ENCODE measurements at places on chromosomes 7 and 10.

- DNase-seq: no peak
Measured at GRCh38 chr7:18320971-18321567, 174.5 kb upstream of the HDAC9 start.

- DNase-seq: no peak
Measured at GRCh38 chr10:69186524-69186923, 6.5 kb downstream of the SUPV3L1 start.

GRCh38 chr10:33267708-33268107, 66.8 kb downstream of the NRP1 start:
- no peak for DNase-seq

GRCh38 chr7:43905956-43906330, 453 bp downstream of the URGCP start:
- peak; percentile 83 for DNase-seq

GRCh38 chr7:116465125-116465524, 34.4 kb upstream of the CAV2 start:
- no peak for DNase-seq

DNA sequence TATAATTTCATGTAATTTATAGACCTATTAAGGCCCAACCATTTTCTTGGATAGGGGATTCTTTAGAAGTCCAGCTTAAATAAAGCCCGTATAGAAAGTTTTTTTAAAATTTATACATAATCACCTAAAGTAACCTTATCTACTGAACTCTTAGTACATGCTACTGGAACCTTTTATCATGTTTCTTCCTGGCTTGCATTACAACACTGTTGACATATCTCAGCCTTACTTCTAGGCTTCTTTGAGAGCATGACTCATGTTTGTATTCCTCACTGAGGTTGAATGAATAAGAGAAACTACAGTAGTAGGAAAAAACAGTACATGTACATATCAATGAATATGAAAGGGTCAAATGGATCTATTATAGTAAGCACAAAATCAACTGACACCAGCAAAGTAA, 8.2 kb upstream of the MAGI2 start:
- DNase-seq: no peak

DNA sequence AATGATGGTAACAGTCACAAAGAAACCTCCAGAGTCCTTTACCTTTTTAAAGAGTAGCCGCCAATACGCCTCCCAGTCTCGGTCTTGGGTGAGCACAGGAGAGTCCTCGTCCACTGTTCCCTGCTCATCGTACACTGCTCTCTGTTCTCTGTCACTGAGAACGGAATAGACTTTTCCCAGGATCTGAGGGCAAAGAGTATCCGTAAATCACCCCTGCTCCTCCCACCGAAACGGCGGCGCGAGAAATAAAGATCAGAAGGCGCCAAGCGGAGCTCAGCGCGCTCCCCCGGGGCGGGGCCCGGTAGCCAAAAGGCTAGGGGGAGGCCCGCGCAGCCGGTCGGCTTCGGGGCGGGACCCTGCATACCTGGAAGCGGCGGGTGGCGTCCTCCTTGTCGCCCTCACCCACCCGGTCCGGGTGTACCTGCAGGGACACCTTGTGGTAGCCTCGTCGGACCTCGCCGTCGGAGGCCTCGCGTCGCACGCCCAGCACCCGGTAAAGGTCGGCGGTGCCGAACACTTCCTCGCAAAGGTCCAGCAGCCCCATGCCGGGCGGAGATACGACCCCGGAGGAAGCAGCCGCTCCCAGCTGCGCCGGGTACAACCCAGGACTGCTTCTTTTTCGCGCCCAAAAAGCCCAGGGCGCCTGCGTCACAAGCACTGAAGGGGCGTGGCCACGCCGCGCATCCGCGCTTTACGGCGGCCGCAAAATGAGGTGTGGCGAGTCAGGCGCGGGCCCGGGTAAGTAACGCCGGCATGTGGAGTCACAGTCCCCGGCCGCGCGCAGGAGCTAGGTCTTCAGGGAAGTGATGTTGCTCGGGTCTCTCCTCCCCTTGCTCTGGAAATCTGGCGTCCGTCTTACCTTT, at the start of gene DNAJC9:
Gene DNAJC9 (minus strand): TSS at position 610 of the 863 bp plus-strand sequence. CDS start 66 bp downstream, at position 544.
- DNase-seq: peak; percentile 99

DNA sequence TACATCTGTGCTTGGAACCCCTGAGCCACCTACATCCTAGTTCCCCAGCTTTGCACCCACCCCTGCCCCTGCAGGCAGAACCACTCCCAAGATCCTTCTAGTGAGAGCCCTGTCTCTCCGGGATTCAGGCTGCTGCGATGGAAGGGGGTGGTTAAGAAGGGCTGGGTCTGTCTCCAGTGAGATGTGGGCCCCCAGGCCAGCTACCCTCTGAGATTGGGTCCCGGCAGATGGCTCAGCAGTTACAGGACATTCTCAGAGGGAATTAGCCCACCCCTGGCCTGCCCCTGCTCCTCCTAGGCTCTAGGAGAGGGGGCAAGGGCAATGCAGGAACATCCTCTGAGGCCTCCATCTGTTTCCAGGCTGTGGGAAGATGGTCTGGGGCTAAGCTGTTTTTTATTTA, 27.7 kb downstream of the SLC29A3 start:
- DNase-seq: no peak

GRCh38 chr10:71363936-71364335, 32.8 kb upstream of the CDH23 start:
- peak; percentile 28 for DNase-seq

DNA sequence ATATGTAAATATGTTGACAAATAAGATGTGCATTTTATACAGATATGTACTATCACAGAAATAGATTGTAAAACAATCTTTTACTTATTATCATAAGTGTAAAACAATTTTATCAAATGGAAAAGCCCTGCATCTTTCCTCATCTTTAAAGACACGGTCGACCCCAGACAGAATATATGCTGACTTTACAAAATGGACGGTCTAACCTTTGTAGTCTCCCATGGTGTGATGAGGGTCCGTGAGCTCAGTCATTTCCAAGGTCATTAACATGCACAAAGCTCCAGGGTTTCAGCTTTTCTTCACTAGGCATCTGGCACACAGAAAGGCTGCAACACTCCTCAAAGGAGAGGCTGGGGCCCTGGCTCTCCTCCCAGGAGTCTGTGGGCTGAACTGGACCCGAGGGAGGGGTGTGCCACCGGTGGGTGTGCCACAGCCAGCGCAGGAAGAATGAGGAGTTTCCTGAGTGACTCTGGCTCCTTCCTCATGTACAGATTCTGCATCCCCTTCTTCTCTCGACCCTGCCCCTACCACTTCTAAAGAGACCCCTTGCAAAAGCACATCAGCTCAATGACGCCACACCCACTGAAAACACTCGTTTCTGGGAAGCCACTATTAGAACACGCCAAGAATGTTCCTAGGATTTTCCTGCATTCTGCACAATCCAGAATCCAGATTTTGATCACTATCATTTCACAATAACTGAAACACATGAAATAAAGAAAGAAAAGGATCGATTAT, 26.2 kb upstream of the ABLIM1 start:
- DNase-seq: no peak

DNA sequence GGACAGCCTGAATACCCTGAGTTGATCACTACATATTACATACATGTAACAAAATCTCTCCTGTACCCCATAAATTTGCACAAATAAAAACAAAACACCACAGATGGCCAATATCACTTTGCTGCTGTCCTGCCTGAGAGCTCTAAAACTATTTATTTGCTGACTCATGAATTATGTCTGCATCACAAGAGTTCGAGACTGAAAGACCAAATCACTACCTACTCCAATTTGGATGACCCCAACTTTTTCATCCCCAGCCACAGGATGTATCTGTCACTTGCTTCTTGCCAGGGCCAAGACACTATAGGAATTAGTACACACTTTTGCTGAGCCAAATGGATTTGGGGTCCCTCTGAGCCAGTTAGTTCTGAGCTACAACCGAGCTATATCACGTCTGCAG, 409.7 kb upstream of the NFE2L3 start:
- no peak for DNase-seq

DNA sequence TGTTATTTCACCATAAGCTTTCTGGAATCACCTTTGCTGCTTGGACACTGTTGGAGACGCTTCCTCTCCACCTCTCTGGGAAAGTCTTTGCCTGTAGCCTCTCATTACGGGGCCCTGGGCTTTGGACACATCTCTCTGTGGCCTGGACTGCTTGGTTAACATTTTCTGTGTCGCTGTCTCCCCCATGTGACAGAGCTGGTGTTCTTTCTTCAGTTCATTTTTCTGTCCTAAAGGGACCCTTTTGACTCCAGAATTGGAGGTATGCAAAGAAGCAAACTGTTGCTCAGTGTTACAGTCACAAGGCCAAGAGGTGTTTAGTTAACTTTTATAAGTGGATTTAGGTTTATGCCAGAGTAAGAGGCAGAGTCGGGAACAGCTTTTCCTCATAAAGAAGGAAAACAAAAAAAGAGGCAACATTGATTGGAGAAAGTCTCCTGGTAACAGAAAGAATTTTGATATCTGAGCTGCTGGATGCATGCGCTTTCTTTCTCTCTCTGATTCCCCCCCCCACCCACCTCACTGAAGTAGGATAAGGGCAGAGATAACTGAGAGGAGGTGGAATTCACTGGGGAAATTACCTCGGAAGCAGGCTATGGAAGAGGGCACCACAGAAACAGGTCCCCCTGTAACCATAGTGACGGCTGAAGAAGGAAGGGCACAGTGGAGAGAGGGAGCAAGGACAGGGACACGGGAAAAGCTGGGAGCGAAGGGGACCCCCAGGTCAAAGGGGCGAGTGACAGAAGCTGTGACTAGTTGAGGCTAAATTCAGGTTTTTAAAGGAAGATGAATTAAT, 57.8 kb downstream of the LGI1 start:
- no peak for DNase-seq

DNA sequence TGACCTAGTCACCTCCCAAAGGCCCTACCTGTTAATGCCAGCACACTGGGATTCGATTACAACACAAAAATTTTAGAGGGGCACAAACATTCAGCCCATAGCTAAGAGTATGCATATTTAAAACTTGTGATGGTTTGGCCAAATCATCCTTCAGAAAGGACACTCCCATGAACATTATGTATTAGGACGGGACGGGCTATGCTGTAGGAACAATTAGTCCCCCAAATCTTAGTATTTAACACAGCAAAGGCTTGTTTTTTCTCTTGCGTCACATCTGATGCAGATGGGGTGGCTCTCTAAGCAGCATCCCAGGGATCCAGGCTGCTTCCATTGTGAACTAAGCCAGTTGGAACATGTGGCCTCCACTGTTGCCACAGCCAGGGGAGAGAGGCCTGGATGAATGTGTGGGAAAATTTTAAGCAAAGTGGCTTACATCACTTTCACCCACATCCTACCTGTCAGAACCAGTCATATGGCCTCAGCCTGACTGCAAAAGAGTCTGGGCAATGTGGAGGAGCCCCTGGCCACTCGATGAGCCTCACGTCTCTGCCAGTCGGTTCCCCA, 26.6 kb downstream of the CHST3 start:
- no peak for DNase-seq

DNA sequence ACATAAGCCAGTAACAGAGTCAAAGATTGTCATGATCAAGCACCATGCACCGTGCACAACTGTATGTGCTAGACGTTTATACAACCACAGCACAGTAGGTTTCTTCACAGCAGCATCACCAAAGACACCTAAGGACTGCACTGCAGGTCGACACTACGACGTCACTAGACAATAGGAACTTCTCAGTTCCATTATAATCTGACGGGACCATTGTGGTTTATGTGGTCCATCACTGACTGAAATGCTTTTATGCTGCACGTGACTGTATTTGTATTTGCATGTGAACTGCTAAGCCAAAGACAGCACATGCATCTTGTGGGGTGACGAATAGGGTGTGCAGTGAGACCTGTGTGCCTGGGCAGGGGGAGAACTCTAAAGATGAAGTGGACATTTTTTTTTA, 164.9 kb downstream of the PARD3 start:
- no peak for DNase-seq

DNA sequence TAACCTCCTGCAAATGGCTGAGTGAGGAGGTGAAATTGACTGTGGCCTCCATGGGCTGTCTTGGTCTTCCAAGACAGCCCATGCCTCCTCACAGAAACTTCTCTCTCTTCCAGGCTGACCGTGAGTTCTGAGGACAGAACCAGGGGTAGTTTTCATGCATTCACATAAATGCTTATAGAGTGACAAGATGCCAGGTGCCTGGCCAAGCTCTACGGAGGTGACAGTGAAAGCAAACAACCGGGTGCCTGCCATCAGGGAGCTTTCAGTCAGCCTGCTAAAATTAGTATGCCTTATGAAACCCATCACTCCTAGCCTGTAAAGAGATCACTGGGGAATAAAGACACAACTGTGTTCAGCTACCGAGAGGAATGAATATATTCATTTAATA, 919 bp upstream of the RHOBTB1 start:
- DNase-seq: no peak

- DNase-seq: no peak
Measured at GRCh38 chr7:16044645-16045044, 358.2 kb upstream of the MEOX2 start.

DNA sequence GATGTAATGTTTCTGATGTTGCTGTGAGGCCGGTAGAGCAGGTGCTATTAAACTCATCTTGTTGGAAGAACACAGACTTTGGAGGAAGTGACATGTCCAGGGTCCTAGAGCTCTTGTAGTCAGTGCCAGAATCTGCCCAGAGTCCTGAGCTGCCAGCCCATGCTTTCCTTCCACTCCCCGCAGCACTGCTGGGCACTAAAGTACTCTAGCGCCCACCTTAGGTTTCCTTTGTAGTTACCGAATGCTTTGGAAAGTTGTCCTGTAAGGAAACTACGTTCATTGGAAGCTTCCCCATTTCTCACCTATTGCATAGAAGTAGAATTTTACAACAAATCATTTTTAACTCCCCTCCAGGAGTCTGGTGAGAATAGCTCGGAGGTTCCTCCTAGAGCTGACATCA, 11.0 kb downstream of the ZNF862 start:
- no peak for DNase-seq

GRCh38 chr7:18287482-18287881, 208.1 kb upstream of the HDAC9 start:
- DNase-seq: no peak

DNA sequence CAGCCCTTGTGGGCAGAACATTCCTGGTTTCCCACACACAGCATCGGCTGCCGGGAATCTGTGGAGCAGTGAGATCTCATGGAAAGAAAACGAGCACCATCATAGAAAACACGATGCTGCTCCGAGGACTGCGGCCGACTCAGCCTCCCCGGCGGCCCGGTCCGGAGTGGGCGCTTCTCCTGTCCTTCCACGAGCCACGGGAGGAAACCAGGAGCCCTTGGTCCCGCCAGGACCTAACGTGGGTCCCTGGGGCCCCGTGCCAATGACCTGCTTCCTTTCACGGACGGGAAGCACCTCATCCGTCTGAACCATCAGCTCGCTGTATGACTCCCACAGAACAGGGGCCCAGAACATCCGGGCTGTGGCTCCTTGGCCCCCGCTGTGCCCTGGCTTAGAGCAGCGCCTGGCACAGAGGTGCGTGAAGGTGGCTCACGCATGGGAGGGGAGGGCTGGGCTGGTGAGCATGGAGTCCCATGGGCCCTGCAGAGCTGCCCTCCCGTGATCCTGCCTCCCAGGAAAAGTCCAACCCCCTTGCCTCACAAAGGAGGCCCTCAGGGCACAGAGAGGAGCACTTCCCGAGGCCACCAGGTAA, 280.5 kb downstream of the MAD1L1 start:
- DNase-seq: peak; percentile 72

All from spleen (tissue), 13 donors.